ENCODE measurements at places on chromosomes 6 and 20.

DNA sequence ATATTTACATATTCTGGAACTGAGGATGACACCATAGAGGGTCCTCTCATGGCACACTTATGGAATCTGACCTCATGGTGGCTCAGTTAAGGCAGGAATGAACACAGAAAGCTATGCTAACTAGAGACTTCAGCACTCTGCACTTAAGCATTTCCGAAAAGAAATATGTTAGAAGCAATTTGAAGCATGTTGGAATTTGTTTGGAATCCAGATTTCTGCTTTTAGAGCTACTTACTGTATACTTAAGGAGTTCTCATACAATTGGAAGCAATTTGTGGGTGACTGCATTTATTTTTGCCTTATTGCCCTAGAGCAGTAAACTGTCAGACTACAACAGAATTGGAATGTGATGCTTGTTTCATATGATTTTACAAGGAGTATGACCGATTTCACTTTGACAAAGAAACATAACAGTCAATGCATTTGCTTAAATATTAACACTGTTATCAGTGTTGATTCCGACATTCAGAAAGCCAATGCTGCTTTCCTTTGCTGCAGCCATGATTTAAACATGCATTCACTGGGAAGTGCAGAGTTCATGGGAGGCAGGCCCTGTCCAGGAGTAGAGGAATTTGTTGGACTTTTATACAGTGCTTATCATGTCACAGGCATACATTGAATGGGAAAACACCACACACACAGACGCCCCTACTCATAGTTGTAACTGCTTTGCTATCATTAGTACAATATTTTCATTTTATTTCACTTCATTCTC lies 244.4 kb downstream of the SAMD5 start:
- no peak for DNase-seq

GRCh38 chr6:40845553-40845952 lies 193.5 kb downstream of the UNC5CL start:
- peak; percentile 17 for DNase-seq

GRCh38 chr6:134588267-134588666 lies 270.4 kb upstream of the SGK1 start:
- DNase-seq, result no peak

DNA sequence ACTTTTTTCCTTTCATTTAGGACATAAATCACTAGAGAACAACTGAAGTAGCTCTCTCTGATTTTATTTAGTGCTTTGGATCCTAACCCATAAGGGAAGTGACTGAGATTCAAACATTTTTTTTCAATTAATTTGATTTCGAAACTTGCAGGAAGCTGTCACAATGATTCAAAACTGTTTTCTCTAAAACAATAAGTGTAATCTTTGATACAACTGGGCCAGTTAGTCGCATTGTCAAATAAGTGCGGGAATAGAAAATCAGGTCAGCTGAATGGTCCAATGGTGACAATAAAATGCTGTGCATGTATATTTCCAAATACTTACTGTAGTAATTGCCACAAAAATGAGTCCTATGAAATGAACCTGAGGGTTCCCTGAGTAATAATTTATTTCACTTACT lies 930.8 kb downstream of the TFAP2A start:
- DNase-seq, result no peak

DNA sequence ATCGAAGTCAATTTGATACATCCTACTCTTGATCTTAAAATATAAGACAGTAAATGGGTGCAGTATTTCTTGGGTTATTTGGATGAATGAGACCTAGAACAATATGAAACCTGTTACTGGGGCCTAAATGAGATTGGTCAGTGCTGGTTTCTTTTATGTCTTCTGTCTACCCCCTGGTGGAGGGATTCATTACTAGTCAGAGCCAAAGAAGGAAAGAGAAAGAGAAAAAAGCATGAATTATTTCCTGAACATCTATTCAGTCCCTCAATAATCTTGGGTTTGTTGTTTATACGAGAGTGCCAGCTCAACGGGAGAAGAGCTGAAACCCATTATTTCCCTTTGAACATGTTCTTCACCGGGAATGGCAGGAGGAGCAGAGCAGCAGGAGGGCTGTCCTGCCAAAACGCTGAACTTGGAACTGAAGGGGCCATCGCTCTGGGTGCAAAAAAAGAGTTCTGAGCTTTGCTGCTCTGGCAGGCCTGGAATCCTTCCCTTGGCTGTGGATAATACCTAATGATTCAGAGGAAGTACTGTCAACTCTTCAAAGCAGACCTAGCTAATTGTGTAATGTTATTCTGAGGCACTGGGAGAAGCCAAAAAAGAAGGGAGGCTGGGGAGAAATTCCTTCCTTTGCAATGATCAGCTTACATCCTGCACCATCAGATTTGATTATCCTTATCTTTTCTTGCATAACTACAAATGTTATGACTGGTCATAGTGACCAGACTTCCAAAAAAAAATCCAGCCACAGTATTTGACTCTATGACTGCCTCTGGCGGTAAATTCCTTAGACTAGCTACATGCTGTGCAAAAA lies 72.0 kb downstream of the BLOC1S5 start:
- no peak for DNase-seq

All from CD4-positive, alpha-beta T cell (primary cell).